ENCODE measurements at places on chromosomes 3 and 15.

- no peak for DNase-seq
These were observed 27.2 kb upstream of the SLC6A6 start for GRCh38 chr3:14375192-14375591.

GRCh38 chr3:120438665-120439370, 12.0 kb downstream of the FSTL1 start:
- DNase-seq = no peak

DNA sequence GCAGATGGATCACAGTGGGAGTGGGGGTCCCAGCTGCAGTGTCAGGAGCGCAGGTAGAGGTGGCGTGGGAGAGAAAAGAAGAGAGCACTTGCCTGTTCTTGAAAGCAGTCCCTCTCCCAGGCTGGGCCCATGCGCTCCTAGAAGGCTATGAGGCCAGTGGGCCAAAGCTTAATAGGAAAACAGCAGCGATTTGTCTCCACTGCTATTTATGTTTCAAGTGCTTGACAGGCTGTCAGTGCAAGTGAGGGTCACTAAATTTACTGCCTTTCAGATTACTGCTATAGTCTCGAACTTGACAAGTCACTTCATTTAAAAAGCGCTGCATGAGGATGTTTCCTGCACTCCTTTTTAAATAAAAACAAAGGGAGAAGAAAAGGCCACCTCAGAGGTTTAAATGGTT, 239.5 kb downstream of the GAP43 start:
- DNase-seq = no peak

- DNase-seq = no peak
These were observed 120.9 kb downstream of the ERC2 start for GRCh38 chr3:56347219-56347871.

DNA sequence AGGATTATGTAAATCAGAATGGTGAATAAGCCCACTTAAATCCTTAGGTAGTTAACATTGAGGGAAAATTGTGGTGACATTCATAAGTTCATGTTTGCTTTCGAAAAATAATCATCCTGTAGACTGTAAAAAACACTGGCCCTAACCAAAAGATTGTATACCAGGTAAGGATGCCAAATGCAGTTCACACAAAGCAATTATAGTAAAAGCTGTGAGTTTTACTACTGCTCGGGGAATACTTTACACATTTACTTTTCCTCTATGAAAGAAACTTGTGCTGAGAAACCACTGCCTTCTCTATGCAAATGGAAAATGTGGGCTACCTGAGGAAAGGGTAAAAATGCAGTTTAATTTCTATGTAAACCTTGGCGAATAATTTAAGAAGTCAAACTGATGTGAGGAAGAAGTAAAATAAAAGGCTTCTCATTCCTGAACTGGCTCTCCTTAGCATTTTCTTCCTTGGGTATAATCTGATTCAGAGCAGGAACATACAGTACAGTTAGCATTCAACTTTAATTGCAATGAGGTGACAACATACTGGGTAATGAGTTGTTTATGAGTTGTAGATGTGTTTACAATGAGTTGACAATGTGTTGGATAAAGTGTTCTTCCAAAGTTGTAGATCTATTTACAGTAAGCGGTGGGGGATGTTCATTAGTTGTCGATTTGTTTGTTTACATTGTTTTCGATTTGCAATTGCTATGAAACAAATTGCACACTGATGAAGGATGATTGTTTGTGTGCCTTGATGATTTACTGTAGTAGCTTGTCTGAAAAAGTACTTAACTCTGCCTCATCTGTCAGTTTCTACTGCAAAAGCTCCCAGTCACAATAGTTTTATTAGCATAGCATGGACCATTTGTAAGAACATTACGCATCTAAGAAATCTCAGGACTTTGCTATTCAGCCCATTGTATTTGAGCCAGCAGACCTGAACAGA, 453.0 kb upstream of the DPH6 start:
- DNase-seq = no peak

Data from activated naive CD4-positive, alpha-beta T cell treated with Interleukin-2 at 50 U/mL for 16 hours (primary cell).